ENCODE measurements at places on chromosomes 6 and 20. TPM values are rescaled to one million over a fixed set of nuclear protein-coding genes. Genes with fewer than 3 reads are reported as not detected.

- peaks cover 25% of the 10 kb centered on the region for H3K4me1 ChIP-seq
- peak; percentile 52 for DNase-seq
- no peak overlapping the region for H3K4me3 ChIP-seq
- H3K27me3 ChIP-seq = no peaks in the 10 kb centered on the region
- no peaks in the 10 kb centered on the region for H3K36me3 ChIP-seq
Measured at GRCh38 chr20:50323209-50323608, 132.6 kb downstream of the CEBPB start.

DNA sequence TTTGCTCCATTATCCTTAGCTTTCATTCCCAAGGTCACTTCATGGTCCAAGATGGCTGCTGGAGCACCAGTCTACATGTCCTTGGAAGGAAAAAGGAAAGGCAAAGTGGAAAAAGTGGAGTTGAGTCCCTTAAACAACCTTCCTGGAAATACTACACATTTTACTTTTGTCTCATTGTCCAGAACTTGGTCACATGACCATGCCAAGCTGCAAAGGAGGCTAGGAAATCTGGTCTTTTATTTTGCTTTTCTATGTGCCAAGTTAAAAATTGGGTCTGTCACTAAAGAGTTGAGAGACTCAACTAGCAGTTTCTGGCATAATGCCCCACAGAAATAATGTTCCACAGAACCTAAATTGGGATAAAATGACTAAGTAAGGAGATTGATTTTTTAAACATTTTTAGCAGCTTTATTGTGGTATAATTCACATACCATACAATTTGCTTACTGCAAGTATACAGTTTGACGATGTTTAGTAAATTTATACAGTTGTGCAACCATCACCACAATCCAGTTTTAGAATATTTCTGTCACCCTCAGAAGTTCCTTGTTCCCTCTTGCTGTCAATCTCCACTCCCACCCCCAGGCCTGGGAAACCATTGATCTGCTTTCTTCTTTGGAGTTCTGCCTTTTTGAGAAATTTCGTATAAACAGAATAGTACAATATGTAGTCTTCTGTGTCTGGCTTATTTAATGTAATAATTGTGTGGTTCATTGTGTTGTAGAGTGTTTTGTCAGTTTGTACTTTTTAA lies 5.6 kb upstream of the CHD6 start:
- DNase-seq = no peak
- H3K36me3 ChIP-seq = no peaks in the 10 kb centered on the region
- H3K4me1 ChIP-seq = no peaks in the 10 kb centered on the region
- no peaks in the 10 kb centered on the region for H3K27me3 ChIP-seq
- no peak overlapping the region for H3K27ac ChIP-seq

GRCh38 chr6:144075187-144075586 lies 20.2 kb downstream of the SF3B5 start:
- no peak overlapping the region for H3K4me3 ChIP-seq
- no peaks in the 10 kb centered on the region for H3K4me1 ChIP-seq
- H3K27ac ChIP-seq = no peak overlapping the region
- H3K27me3 ChIP-seq = no peaks in the 10 kb centered on the region
- DNase-seq = no peak
- H3K36me3 ChIP-seq = no peaks in the 10 kb centered on the region

DNA sequence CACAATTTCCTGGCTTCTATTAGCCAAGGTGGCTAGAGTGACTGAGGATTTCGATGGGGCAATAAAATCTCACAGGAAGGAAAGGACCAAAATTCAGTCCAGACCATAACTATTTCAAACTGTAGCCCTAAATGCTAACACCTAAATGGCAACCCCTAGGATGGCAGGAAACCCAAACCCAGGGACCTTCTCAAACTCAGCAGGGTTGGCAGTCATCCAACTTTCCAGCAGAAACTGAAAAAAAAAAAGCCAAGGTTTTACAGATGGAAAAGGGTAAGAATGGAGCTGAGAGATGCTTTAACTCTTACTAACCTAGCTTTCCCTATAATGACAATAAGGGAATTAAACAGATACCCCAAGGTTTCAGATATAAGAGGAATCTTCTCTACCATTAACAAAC lies 10.5 kb downstream of the IBTK start:
- H3K27ac ChIP-seq = no peak overlapping the region
- no peak for DNase-seq
- no peaks in the 10 kb centered on the region for H3K27me3 ChIP-seq
- H3K36me3 ChIP-seq = peaks cover 37% of the 10 kb centered on the region
- peaks cover 10% of the 10 kb centered on the region for H3K4me1 ChIP-seq

GRCh38 chr6:11207199-11207968 lies 25.1 kb downstream of the NEDD9 start:
- H3K27me3 ChIP-seq = no peaks in the 10 kb centered on the region
- peak overlapping the region; percentile 56 for H3K27ac ChIP-seq

DNA sequence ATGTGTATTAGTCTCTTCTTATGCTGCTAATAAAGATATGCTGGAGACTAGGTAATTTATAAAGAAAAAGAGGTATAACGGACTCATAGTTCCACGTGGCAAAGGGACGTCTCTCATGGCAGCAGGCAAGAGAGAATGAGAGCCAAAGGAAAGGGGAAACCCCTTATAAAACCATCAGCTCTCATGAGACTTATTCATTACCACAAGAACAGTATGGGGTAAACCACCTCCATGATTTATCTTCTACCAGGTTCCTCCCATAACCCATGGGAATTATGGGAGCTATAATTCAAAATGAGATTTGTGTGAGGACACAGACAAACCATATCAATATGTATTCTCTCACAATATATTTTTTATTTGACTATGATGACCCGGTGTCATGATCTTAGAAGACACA lies 109.1 kb downstream of the UTRN start:
- H3K4me3 ChIP-seq = no peak overlapping the region
- H3K27me3 ChIP-seq = no peaks in the 10 kb centered on the region
- DNase-seq = no peak
- H3K27ac ChIP-seq = no peak overlapping the region
- no peaks in the 10 kb centered on the region for H3K36me3 ChIP-seq

GRCh38 chr20:54047720-54048119 lies 22.7 kb downstream of the BCAS1 start:
- no peaks in the 10 kb centered on the region for H3K36me3 ChIP-seq
- no peaks in the 10 kb centered on the region for H3K27me3 ChIP-seq
- H3K4me3 ChIP-seq = no peak overlapping the region
- H3K4me1 ChIP-seq = peaks cover 5% of the 10 kb centered on the region
- no peak overlapping the region for H3K27ac ChIP-seq
- DNase-seq = no peak

DNA sequence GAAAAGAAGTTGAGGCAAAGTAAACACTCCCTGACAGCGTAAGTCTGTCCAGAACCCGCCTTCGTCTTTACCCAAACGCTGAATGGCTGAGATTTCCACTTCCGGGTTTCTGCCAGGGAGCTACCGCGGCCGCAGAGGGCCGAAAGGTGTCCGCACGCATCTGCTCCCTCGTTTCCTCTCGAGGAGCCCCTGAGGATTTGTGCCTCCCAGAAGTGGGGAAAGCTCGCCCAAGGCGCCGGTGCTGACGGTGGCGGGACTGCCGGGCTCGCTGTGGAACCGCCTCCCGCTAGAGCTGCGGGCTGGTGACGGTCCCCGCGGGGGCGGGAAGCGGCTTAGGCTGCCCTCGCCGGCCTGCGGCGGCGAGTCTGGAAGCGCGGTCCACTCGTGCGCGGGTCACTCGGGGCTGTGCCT lies 1760.2 kb upstream of the DEFB115 start:
- H3K4me1 ChIP-seq = no peaks in the 10 kb centered on the region
- no peak for DNase-seq
- peak overlapping the region; percentile 9 for H3K4me3 ChIP-seq
- H3K27me3 ChIP-seq = no peaks in the 10 kb centered on the region
- H3K27ac ChIP-seq = no peak overlapping the region

GRCh38 chr20:38872036-38872435 lies 54.2 kb upstream of the FAM83D start:
- H3K27me3 ChIP-seq = no peaks in the 10 kb centered on the region
- DNase-seq = no peak
- H3K4me1 ChIP-seq = no peaks in the 10 kb centered on the region
- H3K4me3 ChIP-seq = no peak overlapping the region
- no peak overlapping the region for H3K27ac ChIP-seq
- no peaks in the 10 kb centered on the region for H3K36me3 ChIP-seq

- H3K27me3 ChIP-seq = no peaks in the 10 kb centered on the region
- H3K4me3 ChIP-seq = no peak overlapping the region
- H3K4me1 ChIP-seq = peaks cover 4% of the 10 kb centered on the region
- no peak overlapping the region for H3K27ac ChIP-seq
Measured at GRCh38 chr20:9053108-9053507, 15.8 kb upstream of the PLCB4 start.

DNA sequence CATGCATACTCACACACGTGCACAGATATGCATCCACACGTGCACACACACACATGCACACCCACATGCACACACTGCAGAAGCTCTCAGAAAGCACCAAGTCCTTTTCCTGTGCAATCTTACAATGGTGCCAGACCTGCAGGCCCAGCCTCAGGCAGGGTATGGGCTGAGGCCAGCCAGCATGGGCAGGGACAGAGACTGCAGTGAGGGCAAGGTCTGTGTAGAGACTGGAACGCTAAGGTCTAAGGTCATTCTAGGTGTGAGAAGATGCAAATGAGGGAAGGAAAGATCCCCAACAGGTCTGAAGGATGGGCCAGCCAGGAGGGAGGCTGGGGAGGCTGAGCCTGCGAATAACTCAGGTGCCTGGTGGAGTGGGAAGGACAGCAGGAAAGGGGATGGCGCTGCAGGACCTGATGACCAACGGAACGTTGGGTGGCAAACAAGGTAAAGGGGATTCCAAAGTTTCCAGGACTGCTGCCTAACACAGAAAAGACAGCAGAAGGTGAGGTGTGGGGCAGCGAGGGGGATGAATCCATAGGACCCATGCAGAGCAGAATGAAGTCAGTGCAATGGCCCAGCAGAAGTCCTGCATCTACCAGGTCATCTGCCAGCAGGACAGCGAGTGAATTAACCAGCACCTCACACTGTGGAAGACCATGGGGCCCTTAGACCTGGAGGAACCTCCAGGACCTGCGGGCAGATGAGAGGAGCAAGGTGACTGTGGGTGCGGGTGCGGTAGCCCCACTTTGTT lies 67.0 kb downstream of the ABHD12 start:
- no peaks in the 10 kb centered on the region for H3K27me3 ChIP-seq
- no peaks in the 10 kb centered on the region for H3K36me3 ChIP-seq
- H3K27ac ChIP-seq = no peak overlapping the region
- peaks cover 16% of the 10 kb centered on the region for H3K4me1 ChIP-seq
- no peak for DNase-seq

DNA sequence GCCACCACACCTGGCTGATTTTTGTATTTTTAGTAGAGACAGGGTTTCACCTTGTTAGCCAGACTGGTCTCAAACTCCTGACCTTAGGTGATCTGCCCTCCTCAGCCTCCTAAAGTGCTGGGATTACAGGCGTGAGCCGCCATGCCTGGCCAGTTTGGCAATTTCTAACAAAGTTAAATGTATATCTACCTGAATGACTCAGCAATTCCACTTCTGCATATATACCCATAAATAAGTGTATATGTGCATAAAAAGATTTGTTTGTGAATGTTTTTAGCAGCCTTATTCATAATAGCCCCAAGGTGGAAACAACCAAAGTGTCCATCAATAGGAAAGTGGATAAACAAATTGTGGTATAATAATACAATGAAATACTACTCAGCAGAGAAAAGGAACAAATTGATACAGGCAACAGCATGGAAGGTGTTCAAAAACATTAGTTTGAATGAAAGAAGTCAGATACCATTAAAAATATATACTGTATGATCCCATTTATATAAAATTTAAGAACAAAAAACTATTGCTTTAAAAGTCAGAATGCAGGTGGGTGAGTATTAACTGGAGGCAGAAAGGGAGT lies 44.3 kb upstream of the KIF13A start:
- H3K36me3 ChIP-seq = no peaks in the 10 kb centered on the region
- no peaks in the 10 kb centered on the region for H3K27me3 ChIP-seq
- H3K4me3 ChIP-seq = no peak overlapping the region

GRCh38 chr6:22801831-22802230 lies 232.5 kb downstream of the HDGFL1 start:
- H3K36me3 ChIP-seq = no peaks in the 10 kb centered on the region
- H3K4me1 ChIP-seq = peaks cover 9% of the 10 kb centered on the region
- no peak overlapping the region for H3K27ac ChIP-seq
- no peak overlapping the region for H3K4me3 ChIP-seq
- no peak for DNase-seq

DNA sequence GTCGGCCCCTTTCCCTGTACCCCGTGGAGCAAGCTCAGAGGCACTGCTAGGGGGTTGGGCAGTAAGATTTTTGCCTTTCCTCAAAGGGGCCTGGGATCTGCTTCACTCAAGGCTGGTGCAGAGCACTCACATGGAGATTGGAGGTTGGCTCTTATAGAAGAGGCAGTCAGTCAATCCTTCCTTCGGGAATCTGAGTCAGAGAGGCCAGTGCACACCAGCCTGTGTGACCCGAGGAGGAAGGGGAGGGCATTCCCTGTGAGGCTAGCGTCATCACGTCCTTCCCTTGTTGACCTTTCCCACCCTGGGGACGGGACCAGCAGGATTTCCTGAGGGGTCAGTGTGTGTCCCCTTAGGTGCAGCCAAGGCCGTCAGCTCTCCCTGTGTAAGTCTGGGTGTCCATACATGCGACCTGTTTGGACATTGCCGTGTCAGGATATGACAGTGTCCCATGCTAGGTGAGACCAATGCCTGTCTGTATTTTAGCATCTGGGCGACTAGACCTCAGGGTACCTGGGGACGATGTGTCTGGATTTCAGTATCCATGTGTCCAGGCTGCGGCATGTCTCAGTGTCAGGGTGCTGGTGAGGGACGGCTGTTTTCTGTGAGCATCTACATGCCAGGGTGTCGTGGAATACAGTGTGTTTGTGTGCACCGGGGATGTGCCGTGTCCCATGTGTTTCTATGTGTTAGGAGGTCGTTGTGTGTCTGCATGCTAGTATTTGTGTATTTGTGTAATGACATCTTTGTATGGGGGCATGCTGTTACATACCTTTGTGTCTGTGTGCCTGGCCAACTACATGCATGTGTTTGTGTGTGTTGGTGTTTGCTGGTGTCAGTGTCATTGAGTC lies 2.8 kb upstream of the ZNF512B start:
- DNase-seq = peak; percentile 71
- no peaks in the 10 kb centered on the region for H3K27me3 ChIP-seq
- H3K36me3 ChIP-seq = no peaks in the 10 kb centered on the region
- peak overlapping the region; percentile 29 for H3K27ac ChIP-seq

DNA sequence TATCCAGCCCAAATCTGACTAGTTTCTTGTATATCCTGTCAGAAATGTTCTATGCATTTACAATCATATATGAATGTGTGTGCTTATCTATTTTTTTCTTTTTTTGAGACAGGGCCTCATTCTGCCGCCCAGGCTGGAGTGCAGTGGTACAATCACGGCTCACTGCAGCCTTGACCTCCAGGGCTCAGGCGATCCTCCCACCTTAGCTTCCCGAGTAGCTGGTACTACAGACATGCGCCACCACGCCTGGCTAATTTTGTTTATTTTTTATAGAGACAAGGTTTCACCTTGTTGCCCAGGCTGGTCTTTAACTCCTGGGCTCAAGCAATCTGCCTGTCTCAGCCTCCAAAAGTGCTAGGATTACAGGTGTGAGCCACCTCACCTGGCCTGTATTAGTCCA lies 3.0 kb upstream of the RAB44 start:
- no peak overlapping the region for H3K27ac ChIP-seq
- no peaks in the 10 kb centered on the region for H3K4me1 ChIP-seq
- H3K27me3 ChIP-seq = no peaks in the 10 kb centered on the region
- no peaks in the 10 kb centered on the region for H3K36me3 ChIP-seq

Gene ZNF292
- 57.1 TPM for total RNA-seq

Gene LY6G6D
- total RNA-seq = 2.9 TPM

Gene SPEF1
- not detected for total RNA-seq

Gene PSORS1C2
- total RNA-seq = not detected

Gene TAGAP
- 1.2 TPM for total RNA-seq

Gene PDE10A
- total RNA-seq = 19.5 TPM

Gene PPIL6
- total RNA-seq = 1.4 TPM

Gene SYS1
- total RNA-seq = 46.5 TPM

Gene BNIP5
- not detected for total RNA-seq

Data from sigmoid colon (tissue), 7 donors.